Keratinocyte (primary cell): ENCODE measurements at places on chromosomes 2 and 18. TPM values are rescaled to one million over a fixed set of nuclear protein-coding genes. Genes with fewer than 3 reads are reported as not detected.

LYG1 gene
- 0.53 to 1.4 TPM (median 1.1 TPM) in 3 replicates for polyA plus RNA-seq

DNA sequence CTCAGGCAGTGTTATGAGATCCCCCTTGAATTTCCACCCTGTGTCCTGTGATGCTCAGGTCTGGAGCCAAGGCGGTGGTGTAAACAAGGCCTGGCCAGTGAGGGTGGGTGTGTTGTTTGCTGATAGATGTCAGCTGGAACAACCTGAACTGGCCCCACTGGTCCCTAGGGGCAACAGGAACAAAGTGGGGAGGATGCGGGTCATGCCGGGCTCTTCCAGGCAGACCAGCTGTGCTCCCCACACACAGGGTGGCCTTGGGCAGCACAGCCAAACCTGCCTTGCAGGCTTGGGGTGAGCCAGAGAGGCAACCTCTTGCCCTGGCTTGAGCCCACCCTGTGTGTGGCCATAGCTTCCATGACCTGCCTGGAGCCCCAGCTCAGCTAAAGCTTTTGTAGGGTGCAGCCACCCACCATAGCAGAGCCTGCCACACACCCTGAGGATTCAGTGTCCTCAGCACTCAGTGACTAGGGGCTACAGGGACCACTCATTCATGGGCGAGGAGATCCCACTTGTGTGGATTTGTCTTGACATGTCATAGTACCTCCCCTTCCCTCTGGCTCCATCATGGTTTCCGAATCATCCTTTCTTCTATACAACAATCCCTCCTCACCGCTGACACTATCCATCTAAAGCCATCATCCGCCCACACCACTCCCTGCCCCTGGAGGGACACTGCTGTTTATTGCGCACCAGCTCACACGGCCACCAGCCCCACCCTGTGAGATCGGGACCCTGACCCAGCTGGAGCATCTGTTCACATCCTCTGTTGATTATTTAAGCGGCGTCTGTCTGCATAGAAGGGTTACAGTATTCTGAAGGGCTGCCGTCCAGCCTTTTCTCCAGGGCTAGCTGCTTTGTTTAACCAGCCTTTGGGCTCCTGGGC, 268.8 kb downstream of the CYP26B1 start:
- no peaks in the 10 kb centered on the region for H3K36me3 ChIP-seq
- no peak overlapping the region for H3K27ac ChIP-seq
- peaks cover 5% of the 10 kb centered on the region for H3K27me3 ChIP-seq
- H3K4me3 ChIP-seq = no peak overlapping the region
- no peak for DNase-seq
- no peaks in the 10 kb centered on the region for H3K4me1 ChIP-seq

GRCh38 chr2:178892751-178893625, 85.8 kb upstream of the TTN start:
- no peak overlapping the region for H3K27ac ChIP-seq
- DNase-seq = no peak
- no peaks in the 10 kb centered on the region for H3K4me1 ChIP-seq
- no peaks in the 10 kb centered on the region for H3K36me3 ChIP-seq
- no peaks in the 10 kb centered on the region for H3K27me3 ChIP-seq

GRCh38 chr18:33755931-33756560, 178.0 kb downstream of the ASXL3 start:
- H3K4me3 ChIP-seq = no peak overlapping the region
- DNase-seq = peak; percentile 45

TMEM182 gene
- polyA plus RNA-seq = 3.4 to 3.6 TPM (median 3.5 TPM) in 3 replicates

GRCh38 chr2:104938231-104938941, 84.5 kb downstream of the POU3F3 start:
- H3K36me3 ChIP-seq = no peaks in the 10 kb centered on the region
- no peak overlapping the region for H3K4me3 ChIP-seq
- H3K27me3 ChIP-seq = no peaks in the 10 kb centered on the region
- DNase-seq = no peak
- H3K27ac ChIP-seq = no peak overlapping the region

DNA sequence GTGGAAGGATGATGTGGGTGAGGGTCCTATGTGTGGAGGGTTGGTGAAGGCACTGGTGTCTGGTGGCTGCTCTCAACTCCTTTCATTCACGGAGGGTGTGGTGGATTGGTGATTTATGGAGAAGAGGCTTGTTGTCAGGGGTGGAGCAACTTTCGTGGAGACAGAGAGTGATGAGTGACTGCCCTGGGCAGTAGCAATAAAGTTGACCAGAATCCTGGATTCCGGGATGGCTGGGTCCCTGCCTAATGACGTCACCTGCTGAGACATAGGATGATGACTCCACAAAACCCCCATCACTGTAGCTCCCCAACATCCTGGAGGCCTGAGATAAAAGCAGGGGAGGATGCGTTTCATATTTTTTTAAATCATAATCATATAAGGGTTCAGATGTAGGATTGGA, 193.0 kb downstream of the ACKR3 start:
- DNase-seq = no peak
- no peak overlapping the region for H3K4me3 ChIP-seq
- peaks cover 19% of the 10 kb centered on the region for H3K4me1 ChIP-seq

SLC4A5 gene
- 0.08 to 0.45 TPM (median 0.22 TPM) in 3 replicates for polyA plus RNA-seq

DNA sequence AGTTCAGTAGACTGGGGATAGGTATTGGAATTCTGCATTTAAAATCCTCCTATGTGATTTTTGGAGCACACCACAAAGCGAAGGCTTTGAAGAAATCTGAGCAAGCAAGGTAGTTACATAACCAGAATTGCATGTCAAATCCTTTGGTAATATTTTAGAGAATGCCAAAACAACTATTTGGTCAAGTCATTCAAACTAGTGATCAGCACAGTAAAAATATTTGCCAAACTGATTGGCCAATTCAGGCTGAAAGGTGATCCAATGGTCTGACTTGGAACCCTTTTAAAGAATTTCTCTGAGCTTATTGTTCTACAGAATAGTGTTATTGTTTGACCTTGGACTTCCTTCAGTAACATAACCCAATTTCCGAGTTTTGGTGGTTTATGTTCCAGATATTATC, 214.2 kb upstream of the ETAA1 start:
- DNase-seq = no peak
- H3K27ac ChIP-seq = no peak overlapping the region
- H3K36me3 ChIP-seq = no peaks in the 10 kb centered on the region
- H3K4me3 ChIP-seq = no peak overlapping the region
- peaks cover 5% of the 10 kb centered on the region for H3K4me1 ChIP-seq
- H3K27me3 ChIP-seq = no peaks in the 10 kb centered on the region

DNA sequence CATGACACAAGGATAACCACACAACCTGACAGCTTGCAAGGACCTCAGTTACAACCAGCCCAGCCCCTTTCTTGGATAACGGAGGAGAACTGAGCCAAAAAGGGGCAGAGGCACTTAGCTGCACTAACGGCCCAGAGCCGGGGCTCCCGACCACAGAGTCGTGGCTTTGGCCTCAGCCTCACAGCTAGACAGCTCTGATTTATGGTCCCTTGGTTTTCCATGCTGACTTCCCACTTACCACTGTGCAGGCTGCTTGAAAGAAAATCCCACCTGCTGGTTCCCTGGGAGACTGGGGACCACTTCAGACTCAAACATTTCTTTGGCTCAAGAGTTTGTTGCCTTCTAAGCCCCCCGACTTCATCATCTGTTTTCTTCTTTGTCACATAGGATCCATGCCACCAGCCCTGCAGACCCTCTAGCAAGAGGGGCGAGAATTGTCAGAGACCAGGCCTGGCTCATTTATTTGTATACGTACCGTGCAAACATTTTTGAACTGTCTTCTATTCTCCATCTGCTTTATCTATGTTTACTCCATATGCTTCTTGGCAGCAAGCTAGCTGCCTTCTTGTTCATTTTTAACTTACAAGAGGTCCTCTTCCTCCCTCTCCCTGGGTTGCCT, 352.6 kb upstream of the MYT1L start:
- H3K4me3 ChIP-seq = no peak overlapping the region
- no peaks in the 10 kb centered on the region for H3K4me1 ChIP-seq
- DNase-seq = no peak
- no peaks in the 10 kb centered on the region for H3K27me3 ChIP-seq
- no peak overlapping the region for H3K27ac ChIP-seq

SNTG2 gene
- polyA plus RNA-seq = 0.09 TPM in 1 of 3 replicates, not detected in the others

HOXD9 gene
- polyA plus RNA-seq = not detected in 3 replicates
